ENCODE measurements at places on chromosomes 3 and 15.

GRCh38 chr15:31605467-31605931 is 278.9 kb downstream of the KLF13 start:
- no peak for DNase-seq

GRCh38 chr15:47872869-47873432 is 155.6 kb downstream of the SEMA6D start:
- DNase-seq: no peak

- DNase-seq: no peak
These were observed 84.5 kb upstream of the STT3B start for GRCh38 chr3:31448035-31448881.

DNA sequence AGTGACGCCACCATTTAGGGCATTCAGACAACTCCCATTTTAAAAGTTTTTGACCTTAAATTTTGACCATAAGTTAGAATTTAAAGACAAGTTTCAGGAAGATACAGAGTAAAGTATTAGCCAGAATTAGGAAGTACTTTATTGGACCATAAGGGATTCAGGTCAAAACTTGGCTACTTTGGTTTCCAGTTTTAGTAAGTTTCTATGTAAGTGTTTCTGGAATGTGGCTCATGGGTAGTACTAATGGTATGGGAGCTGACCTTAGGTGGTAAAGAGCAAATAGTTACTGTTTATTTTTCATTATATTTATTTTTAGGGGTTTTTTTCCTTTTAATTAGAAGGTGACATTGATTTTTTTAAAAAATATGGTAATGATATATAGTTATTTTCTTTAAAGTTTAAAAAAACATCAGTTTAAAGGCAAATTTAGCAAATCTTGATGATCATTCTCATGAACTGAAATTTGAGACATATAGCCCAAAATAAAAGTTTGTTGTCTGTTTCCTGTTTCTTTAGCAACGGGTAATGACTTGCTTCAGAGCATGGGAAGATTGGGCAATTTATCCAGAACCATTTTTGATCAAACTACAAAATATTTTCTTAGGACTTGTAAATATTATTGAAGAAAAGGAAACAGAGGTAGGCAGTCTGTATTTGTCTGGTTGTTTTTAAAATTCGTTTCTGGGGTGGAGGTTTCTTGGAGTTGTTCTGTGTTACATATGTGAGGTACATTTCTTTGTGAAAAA is 34.3 kb downstream of the U2SURP start:
- no peak for DNase-seq

DNA sequence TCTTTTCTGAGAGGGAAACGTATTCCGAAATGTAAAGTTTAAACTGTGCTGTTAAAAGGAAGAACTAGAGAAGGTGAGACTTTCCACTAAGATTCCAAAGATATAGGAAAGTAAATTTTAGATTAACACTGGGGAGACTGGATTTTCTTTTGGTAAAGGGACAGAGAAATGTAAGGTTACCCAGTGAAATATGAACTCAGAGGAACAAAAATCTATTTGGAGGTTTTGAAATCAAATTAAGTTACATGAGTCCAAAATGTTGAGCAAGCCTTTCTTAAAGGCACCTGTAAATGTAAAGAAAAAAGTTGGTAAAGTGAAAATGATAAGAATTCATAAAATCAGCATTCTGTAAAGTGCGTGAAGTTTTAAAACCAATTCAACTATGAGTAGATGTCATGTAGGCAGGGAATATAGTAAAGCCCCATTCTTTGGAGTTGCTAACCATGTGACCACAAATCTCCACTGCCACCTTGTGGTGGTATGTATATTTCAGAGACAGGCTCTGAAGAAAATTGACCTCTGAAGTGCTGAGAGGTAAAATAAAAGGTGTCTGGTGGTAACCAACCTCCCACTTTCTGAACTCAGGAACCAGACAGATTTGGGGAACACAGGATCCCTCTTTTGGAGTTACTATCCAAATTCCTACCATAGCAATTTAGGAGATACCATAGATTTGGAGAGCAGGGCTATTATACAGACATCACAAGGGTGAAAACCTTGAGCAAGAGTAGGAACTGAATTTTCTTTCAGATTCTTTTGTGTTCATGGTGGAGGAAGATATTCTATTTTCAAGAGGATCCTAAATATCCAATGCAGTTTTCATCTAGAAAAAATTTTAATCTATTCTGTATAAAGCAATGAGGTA is 215.3 kb downstream of the ROBO2 start:
- no peak for DNase-seq

DNA sequence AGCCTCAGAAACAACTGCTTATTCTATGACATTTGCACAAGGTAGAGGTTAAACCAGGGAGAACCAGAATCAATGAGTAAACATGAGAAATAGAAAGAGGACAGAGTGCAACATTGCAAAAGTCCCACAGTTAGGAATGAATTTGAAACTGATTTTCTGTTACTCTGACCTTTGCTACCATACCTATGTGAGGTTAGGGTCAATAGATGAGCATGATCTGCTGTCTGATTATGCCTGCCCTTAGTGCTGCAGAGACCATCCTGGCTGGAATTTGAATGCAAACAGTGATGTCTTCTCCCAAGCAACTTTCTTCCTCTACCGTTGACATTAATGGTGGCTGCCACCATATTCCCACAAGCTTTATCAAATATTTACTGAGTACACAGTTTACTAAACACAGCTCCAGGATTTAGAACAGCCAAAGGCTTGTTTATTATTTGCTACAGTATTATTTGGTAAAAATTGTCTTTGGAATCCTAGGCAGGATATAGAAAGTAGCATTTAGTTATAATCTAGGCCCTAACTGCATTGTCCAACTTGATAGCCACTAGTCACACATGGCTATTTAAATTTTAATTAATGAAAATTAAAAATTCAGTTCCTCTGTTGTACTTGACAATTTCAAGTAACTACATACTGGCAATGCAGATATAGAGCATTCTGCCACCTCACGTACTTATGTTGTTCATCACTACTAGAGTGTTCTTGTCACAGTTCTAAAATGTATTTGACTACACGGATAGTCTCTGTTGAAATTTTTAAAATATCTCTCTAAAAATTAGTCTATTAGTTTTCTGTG is 8.9 kb upstream of the CLDN1 start:
- DNase-seq: no peak

DNA sequence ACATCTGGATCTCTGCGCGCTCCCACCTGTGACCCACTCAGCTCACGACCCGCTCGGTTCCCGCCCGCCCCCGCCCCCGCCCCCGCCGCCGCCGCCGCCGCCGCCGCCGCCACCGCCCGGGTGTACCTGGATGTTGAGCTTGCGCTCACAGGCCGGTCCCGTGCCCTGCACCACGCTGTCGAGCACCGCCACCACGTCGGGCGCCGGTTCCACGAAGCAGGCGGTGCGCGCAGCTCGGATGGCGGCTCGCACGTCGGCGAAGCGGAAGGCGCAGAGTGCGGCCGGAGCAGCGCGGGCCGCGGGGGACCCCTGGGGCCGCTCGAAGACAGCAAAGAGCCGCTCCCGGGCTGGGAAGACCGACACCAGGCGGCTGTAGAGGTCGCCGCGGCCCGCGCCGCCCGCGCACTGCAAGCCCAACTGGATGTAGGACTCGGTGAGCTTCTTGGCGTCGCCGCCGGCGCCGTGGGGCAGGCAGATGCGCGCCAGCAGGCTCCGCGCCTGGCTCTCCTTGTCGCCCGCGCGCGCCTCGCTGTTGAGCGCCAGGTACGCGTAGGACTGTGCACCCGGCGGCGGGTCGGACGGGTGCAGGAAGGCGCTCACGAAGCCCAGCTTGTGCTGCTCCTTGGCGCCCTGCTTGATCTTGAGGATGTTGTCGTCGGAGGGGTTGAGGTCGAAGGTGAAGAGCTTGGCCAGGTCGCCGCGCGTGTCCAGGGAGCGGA is 1.1 kb downstream of the PLXND1 start:
- DNase-seq: no peak

- peak; percentile 36 for DNase-seq
These were observed 42.0 kb upstream of the ATP10A start for GRCh38 chr15:25905140-25905539.

DNA sequence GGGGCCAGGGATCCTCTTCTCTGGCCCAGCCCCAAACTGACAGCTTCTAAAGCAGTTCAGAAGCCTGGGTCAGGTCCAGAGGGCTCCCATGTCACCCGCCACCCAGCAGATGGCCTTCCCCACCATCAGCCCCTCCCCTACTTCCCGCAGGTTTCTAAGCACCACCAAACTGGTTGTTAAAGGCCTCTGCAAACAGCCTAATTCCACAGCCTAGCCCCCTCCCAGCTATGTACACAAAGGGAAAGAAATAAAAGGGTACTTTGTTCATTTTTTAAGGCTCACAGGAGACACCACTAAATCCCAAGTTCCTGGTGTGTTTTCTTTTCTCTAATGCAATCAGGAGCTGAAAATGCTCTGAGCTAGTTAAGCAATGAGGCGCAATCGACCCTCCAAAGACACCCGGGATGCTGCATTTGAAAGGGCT is 30.6 kb downstream of the PLCH1 start:
- no peak for DNase-seq

DNA sequence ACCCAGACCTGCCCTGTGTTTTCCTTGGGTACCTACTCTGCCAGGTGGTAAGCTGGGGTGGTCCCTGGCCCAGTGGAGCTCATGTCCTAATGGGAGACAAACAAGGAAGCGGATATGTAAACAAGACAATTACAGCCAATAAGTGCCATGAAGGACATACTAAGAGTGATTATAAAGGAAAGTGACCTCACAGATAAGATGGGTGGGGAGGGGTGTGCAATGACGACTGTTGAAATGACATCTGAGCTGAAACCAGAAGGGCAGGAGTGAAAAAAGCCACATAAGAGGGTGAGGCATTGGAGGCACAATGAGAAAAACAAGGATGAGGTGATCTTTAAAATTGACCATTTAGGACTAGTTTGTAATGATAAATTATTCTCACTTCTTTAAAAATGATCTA is 336.2 kb upstream of the IL12A start:
- no peak for DNase-seq

GRCh38 chr3:122902326-122902725 is 107.5 kb downstream of the SLC49A4 start:
- DNase-seq: no peak

- DNase-seq: no peak
These were observed 93.7 kb upstream of the RGMA start for GRCh38 chr15:93182703-93183205.

- no peak for DNase-seq
These were observed 212.5 kb upstream of the FEZF2 start for GRCh38 chr3:62585861-62586260.

- no peak for DNase-seq
These were observed 34.9 kb upstream of the CILP start for GRCh38 chr15:65246026-65246714.

- no peak for DNase-seq
These were observed 71.8 kb downstream of the GAP43 start for GRCh38 chr3:115695090-115695489.

- DNase-seq: no peak
These were observed 5.6 kb downstream of the SPSB4 start for GRCh38 chr3:141056751-141057171.

DNA sequence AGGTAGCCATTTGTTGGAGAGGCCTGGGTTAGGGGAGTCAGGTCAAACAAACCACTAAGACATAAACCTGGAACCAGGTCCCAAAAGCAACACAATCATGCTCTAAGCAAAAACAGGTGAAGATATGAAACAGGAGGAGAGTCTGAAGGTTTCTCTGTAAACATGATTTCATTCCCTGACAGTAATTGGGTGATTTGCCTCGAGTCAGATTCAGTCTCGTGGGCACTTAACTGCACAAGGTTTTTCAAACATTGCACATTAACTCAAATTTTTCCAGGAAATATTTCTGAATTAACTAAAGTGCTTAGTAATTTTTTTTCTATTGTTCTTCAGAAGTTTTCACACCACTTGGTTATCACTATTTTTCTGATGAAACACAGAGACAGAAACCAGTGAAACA is 27.8 kb downstream of the RORA start:
- no peak for DNase-seq

GRCh38 chr15:78147566-78147965 is 1.6 kb upstream of the IDH3A start:
- DNase-seq: no peak

GRCh38 chr15:35741395-35741794 is 195.4 kb upstream of the DPH6 start:
- no peak for DNase-seq

DNA sequence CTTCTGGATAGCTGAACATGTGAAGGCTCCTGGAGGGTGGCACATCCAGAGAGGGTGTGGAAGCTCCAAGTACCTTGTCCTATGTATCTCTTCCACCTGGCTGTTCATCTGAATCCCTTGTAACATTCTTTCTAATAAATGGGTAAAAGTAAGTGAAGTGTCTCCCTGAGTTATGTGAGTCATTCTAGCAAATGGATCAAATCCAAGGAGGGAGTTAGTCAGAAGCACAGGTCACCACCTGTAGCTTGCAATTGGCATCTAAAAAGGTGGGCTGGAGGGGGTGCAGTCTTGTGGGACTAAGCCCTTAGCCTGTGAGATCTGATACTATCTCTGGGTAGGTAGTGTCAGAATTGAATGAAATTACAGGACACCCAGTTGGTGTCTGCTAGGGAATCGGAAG is 71.0 kb downstream of the WWTR1 start:
- DNase-seq: no peak

GRCh38 chr15:36831125-36831903 is 251.9 kb downstream of the CDIN1 start:
- no peak for DNase-seq

GRCh38 chr15:85614059-85614458 is 180.7 kb downstream of the KLHL25 start:
- DNase-seq: no peak

DNA sequence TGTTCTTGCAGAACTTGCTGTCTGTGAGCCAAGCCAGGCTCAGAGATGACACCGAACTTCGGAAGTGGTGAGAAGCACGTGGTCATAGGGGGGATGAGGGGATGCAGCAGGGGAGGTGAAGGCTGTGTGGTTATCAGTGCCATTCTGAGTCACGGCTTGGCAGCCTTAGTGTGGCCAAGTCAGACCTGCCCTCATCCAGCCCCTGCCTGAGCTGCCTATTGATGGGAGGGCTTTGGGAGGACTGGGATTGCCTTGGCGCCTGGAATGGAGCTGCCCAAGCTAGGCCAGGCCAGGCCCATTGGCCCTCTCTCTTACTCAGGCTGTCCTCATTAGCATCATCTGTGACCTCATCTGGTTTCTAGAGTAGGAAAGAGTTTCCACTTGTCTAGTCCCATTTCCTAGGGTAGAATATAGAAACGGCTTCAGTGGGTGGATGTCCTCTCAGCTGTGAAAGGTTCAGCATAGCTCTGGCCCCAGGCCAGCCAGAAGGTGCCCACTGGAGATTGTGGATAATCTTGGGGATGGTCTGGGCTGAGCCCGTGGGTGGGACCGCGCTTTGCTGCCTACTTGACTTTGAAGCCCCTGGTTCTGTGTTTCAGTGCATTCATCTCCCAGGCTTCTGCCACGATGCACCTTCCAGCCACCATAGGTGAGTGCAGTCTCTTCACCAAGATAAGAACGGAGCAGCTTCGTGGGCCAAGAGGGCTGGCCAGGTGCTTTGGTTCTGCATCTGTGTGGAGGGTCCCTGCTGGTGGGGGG is 7.2 kb downstream of the FAH start:
- no peak for DNase-seq

DNA sequence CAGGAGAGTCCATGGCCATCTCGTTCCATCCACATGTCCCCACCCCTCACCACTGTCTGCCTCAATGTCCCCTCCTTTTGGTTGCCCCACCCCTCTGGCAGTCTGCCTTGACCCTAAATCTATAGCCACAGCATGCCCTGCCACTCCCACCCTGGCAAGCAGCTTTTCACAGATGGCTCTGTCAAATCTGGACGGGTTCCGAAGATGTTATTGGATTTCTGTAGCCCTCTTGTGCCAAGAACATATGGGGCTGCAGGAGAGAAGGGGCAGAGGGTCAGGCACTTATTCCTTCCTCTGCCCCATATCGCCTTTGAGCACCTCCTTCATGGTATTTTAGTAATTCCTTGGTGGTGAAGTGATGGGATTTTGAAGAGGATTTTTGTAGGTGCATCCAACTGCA is 57.1 kb downstream of the EPHB1 start:
- no peak for DNase-seq
